NCI-H510A (cell line): ENCODE measurements at places on chromosomes 3 and 15.

- no peak for DNase-seq
Measured at GRCh38 chr15:34217587-34218225, 7.1 kb upstream of the EMC4 start.

- no peak for DNase-seq
Measured at GRCh38 chr3:66255865-66256264, 35.1 kb downstream of the SLC25A26 start.

DNA sequence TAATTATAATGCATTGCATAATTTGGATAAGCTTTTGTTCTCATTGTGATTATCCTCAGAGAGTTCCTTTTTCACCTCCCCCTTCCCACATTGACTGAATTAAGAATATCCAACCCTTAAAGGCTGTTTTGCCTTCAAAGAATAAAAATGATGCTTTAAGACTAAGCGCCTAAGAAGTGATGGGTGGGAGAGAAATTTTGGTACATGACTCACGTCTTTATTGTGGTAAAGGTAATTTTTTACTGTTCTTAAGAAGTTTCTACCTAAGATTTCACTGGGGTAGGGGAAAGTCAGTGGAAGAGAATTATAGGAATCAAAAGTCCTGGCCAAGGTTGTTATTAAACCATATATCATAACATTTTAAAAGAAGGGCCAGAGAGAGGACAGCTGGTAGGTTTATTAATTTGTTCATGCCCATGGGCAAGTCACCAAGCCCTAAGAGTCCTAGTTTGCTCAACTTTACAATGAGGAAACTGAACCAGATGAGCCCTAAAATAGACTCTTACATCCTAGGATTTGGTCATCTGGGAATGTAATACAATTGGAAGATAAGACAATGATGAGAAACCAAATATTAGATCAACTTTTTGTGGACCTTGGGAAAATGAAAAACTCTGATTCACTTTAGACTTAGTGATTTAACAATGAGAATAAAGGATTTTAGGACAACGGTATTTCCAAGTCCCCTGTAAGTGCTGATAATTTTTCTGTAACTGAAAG lies 101.1 kb upstream of the RASGRP1 start:
- DNase-seq = no peak

DNA sequence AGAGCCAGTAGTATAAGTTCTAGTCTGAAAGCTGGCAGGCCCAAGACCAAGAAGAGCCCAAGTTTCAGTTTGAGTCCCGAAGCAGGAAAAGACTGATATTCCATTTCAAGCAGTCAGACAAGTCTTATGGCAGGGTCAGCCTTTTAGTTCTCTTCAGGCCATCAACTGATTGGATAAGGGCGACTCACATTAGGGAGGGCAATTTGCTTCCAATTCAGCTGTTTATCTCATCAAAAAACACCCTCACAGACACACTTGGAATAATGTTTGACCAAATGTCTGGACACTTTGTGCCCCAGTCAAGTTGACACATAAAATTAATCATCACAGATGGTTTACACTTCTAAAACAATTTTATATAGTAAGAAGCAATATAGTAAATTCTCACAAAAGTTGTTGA lies 69.7 kb downstream of the UBE2E2 start:
- no peak for DNase-seq

DNA sequence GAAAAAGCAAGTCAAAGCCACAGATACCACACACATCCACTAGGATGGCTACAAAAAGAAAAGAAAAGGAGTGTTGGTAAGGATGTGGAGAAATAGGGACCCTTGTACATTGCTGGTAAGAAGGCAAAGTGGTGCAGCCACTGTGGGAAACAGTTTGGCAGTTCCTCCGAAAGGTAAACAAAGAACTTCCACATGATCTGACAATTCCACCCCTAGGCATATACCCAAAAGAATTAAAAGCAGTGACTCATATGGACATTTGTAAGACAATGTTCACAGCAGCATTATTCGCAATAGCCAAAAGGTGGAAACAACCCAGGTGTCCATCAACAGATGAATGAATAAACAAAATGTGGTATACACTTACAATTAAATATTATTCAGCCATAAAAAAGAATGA lies 22.2 kb upstream of the GMPPB start:
- DNase-seq = no peak
